Fibroblast of upper back skin (primary cell): ENCODE measurements at places on chromosomes 6 and 20.

DNA sequence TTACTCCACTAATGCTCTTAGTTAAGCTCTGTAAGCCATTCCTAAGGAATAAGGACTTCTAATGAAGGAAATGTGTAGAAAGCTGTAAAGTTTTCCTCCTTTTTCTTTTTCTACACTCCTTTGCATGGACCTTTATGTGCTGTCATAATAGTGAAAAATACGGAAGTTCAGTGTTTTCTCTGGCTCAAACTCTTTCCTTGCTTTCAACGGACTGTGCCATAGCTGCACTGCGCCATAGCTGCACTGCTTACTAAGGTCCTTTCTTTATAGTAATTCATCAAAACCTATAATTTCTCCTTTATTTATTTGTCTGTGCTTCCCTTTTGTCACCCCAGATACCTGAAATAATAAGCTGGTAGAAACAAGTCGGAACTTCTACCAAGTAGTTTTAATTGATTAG lies 67.3 kb downstream of the RNF144B start:
- DNase-seq, result no peak

- no peak for DNase-seq
Observed at GRCh38 chr6:30227763-30228487, 14.7 kb upstream of the TRIM26 start.

- no peak for DNase-seq
Observed at GRCh38 chr6:21123507-21124436, 469.8 kb upstream of the SOX4 start.

GRCh38 chr6:157516319-157517026 lies 135.5 kb downstream of the ZDHHC14 start:
- DNase-seq, result no peak

GRCh38 chr20:33013701-33014326 lies 6.3 kb downstream of the BPIFB2 start:
- DNase-seq, result no peak
